ENCODE measurements at places on chromosomes 4 and X.

- DNase-seq, result no peak
Observed at GRCh38 chr4:24836661-24837242, 41.4 kb downstream of the SOD3 start.

DNA sequence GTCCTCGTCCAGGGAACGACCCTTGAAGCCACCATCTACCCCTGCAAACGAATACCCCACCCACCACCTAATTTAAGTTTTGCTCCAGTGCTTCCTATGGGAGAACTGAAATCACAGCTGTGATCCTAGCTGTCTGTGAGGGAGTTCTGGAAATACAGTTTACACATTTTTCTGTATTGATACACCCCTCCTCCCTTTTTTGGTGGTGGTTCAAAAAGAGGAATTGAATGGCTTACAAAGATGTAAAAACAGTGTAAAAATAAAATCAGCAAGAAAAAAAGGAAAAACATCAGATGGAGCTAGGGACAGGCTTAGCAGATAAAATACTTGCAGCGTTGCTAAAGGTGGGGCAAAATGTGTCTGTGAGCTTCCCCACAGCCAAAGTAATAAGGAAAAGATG is 86.6 kb downstream of the SORCS2 start:
- DNase-seq, result no peak

- DNase-seq, result no peak
Observed at GRCh38 chrX:134753718-134754008, 95.4 kb upstream of the PLAC1 start.

- no peak for DNase-seq
Observed at GRCh38 chr4:124144238-124144654, 568.3 kb downstream of the ANKRD50 start.
